ENCODE measurements at places on chromosomes 11 and 22. TPM values are rescaled to one million over a fixed set of nuclear protein-coding genes. Genes with fewer than 3 reads are reported as not detected.

GRCh38 chr11:119344291-119345010 lies 2.1 kb downstream of the MFRP start:
- H3K4me1 ChIP-seq = peaks cover 6% of the 10 kb centered on the region
- H3K27ac ChIP-seq = no peak overlapping the region
- H3K36me3 ChIP-seq = no peaks in the 10 kb centered on the region
- no peak overlapping the region for H3K4me3 ChIP-seq

Gene MFRP
- not detected for total RNA-seq

Gene KCNJ5
- total RNA-seq = not detected

GRCh38 chr11:133385781-133386180 lies 146.5 kb downstream of the OPCML start:
- H3K27ac ChIP-seq = no peak overlapping the region
- DNase-seq = no peak
- no peaks in the 10 kb centered on the region for H3K4me1 ChIP-seq
- peaks cover 3% of the 10 kb centered on the region for H3K27me3 ChIP-seq
- H3K36me3 ChIP-seq = no peaks in the 10 kb centered on the region

GRCh38 chr11:36016263-36016662 lies 72.4 kb downstream of the LDLRAD3 start:
- H3K27ac ChIP-seq = no peak overlapping the region
- H3K36me3 ChIP-seq = no peaks in the 10 kb centered on the region
- DNase-seq = no peak
- no peak overlapping the region for H3K4me3 ChIP-seq
- H3K27me3 ChIP-seq = peaks cover 12% of the 10 kb centered on the region
- H3K4me1 ChIP-seq = no peaks in the 10 kb centered on the region

Gene TREH
- not detected for total RNA-seq

Gene ACTN3
- not detected for total RNA-seq

All from activated naive CD4-positive, alpha-beta T cell treated with anti-CD3 and anti-CD28 coated beads for 36 hours (primary cell).